ENCODE measurements at places on chromosomes 7 and 10.

GRCh38 chr10:93501650-93502049 lies 5.2 kb downstream of the CEP55 start:
- no peak for DNase-seq

GRCh38 chr7:25012254-25012653 lies 32.3 kb upstream of the OSBPL3 start:
- no peak for DNase-seq

GRCh38 chr7:149194799-149195179 lies 557 bp upstream of the ZNF282 start:
- no peak for DNase-seq

DNA sequence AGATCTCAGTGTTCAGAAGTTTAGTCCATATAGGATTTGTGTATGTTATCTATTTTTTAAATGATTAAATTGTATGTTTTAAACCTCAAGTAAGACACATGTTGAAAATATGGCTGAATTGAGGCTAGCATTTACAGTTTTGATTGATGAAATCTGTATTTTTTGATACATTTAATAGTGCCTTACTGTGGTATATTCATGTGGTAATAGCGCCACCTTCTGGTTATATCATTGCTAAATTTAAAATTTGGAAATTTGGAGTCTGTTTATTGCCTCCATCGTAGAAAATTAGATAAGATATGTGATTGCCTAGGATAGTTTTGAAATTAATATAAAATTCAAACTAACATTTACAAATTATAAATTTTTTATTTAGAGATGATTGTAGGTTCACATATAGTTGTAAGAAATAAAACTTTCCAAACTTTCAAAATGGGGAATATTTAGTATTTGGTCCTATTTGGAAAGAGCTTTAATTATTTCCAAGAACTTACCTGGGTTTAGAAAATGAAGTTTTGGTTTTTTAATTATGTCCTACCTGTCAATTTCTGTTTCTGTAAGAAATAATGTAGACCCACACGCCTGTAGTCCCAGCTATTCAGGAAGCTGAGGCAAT lies 19.1 kb upstream of the ARMS2 start:
- DNase-seq = no peak

- no peak for DNase-seq
These were observed 23.6 kb upstream of the SEMA3C start for GRCh38 chr7:80942261-80943041.

GRCh38 chr7:120053390-120053961 lies 219.5 kb upstream of the KCND2 start:
- no peak for DNase-seq

DNA sequence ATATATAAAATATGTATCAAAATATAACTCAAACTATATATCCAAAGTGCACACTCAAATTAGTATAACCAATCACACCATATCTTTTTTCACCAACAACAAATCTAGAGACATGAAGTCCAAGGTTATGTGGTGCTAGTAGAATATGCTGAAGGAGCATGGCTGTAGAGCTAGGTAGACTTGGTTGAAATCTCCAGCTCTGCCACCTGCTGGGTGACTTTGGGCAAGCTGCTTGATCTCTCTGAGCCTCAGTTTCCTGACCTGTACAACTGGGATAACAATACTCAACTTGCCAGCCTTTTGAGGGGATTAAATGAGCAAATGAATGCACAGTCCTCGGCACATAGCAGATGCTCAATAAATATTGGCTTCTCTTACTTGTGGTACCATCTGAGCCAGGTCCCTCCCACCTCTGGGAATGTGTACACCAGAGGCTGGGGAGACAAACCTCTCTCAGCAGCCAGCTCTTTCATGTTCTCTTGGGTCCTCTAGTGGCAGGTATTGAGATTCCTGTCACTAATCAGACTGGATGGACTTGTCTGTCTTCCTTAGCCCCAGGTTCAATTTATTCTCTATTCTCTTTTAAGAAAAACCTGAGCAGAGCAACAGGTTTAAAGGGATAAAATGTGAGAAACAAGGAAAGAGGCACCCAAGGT lies 94.3 kb upstream of the PDE1C start:
- no peak for DNase-seq

GRCh38 chr10:15237351-15237750 lies 68.9 kb upstream of the NMT2 start:
- no peak for DNase-seq

GRCh38 chr10:3780771-3781467 lies 4.1 kb downstream of the KLF6 start:
- DNase-seq = no peak

DNA sequence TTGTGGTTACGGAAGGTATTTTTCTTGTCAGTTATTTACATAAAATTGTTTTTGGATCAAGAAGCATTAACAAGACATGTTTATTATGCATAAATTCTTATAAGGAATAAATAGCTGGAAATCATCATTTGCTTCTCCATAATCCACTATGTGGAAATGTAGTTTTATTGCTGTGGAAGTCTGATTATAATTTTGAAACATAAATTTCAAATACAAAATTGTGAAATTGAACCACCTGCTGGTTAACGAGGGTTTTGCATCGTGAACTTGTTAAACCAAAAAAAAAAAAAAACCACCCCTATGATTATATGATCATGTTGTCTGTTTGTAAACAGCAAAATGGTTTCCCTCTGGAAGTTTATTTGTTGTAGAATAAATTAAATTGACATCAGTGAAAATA lies 25.9 kb downstream of the ABRAXAS2 start:
- no peak for DNase-seq

DNA sequence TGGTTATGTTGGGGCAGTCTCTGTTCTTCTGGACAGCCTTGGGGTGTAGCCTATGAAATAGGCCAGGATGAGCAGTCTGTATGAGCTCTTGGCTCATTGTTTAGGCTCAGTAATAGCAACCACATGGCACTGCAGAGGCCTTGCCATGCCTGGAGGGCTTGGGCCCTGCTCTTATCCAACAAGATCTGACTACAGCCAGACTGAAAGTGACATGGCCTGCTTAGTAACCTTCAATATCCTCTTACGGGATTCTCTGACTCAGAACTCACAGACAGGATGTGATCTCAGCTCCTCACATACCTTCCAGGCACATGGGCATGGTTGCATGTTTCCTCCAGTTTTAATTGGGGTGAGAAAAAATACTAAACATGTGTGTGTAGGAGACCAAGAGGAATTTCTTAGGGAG lies 289.3 kb downstream of the PTEN start:
- DNase-seq = no peak

DNA sequence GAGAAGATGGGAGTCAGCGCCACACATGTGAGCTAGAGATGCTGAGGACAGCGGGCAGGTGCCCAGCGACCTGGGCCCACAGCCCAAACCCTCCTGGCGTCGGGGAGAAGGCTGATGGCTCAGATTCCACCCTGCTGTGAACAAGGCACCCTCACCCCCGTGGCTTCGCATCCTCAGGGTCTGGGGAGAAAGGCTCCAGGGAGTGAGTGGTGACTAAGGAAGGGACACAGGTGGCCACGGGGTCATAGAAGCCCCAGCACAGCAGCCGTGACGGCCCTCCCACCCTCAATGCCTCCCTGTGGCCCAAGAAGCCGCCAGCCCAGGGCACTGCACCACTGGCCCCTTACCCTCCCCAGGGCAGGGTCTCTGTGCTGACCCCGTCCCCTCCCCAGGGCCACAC lies 19.6 kb downstream of the INTS1 start:
- DNase-seq = no peak

DNA sequence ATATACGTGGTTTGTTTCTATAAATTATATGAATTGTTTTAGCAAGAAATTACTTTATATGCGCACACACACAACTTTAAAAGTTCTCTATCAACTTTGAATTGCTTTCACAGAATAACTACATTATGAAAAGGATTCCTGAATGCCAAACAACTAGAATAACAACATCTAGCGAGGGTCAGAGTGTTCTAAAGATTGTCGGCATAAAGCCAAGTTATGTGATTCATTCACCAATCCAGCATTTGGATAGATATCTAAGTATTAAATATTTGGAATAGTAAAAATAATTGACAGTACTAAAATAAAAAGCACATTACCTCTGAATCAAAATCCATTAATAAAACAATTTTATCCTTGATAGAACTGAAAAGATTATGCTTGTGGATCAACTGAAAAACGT lies 125.3 kb upstream of the AMPH start:
- DNase-seq = no peak

- DNase-seq = no peak
These were observed 73.6 kb downstream of the EMX2 start for GRCh38 chr10:117616179-117616578.

DNA sequence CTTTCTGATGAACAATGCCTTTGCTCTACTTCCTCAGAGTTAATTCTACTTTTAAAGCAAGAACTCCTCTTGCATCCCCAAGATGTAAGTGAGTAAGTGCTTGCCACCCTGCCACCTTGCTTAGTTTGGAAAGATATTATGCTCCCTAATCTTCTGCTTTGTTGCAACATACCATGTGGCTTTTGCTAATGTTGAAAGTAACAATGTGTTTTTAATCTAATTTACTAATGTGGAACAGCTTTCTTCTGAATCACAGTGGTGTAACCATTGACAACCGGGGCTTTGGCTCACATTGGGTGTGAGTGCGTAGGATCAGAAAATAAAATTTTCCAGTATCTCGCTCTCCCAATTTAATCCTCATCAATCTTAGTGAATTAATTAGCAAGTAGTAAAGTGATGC lies 254.1 kb upstream of the PTER start:
- no peak for DNase-seq

- DNase-seq = no peak
These were observed 43.2 kb downstream of the DPYSL4 start for GRCh38 chr10:132229834-132230556.

DNA sequence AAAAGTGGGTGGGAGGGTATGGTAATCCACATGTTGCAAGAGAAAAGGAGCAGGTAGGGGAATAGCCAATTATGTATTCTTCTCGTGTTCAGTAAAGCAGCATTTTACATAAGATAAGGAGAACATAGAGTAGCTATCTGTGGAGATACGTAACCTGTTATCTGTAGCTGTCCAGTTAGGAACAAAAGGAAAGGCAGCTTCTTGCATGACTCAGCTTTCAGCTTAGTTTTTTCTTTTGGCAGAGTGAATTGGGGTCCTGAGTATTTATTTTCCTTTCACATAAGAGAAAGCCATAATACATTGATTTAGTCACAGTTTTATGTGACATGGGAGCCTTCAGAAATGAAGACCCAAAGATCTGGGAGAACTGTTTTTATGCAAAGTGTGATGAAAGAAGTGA lies 116.7 kb upstream of the IMMP2L start:
- DNase-seq = no peak

DNA sequence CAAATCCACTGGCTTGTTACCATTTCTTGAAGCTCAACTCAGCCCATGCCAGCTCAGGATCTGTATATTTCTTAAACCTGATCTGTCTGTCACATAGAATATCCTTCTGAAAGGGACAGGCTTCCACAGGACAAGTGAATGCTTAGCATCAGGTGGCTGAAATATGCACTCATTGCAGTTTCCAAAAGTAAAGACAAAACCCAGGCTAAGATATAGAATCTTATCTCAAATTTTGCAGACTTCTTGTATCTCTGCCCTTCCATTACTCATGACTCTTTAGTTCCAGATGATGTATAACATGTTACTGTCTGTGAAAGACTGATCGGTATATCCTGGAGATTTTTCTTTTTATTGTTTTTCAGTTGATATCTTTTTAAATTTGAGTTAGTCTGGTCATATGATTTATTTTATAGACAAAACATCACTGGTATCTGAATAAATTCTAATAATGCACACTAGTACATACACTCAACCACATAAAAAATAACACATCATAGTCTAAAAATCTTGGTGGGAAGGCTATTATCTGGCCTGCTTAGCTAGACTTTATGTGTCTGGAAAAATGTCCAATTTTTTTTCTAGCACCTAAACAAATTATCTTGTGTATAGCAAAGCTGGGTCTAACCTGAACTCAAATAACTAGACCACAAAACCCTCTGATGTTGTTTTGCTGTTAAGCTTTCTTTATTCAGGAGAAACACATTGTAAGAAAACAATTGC lies 182.6 kb downstream of the ADAM12 start:
- no peak for DNase-seq

- DNase-seq = no peak
These were observed 90.8 kb downstream of the CREM start for GRCh38 chr10:35217455-35217854.

GRCh38 chr7:139968931-139969330 lies 93.8 kb downstream of the PARP12 start:
- no peak for DNase-seq

DNA sequence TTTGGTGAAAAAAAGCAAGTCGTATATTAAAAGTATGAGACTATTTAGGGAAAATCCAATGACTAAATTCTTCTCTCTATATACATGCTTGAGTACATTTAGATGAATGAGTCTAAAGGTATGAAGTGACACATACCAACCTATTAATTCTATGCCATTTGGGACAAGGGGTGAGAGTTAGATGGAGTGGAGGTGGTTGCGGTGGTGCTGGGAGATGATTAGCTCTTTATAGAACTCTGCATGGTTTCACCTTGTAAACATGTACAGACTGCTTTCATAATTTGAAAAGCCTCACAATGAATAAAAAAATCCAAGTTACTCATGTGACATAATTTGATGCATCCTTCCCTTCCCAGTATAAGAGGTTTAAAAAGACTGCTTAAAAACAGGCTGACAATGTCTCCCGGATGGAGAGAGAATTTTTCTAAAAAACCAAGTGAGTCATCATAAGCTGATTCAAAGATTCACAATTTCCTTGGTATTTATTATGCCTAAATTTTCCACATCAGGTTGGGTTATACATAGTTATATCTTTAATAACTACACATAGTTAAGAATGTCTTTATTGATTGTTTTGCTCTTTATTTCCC lies 572.8 kb downstream of the REEP3 start:
- DNase-seq = no peak

GRCh38 chr7:113285411-113285810 lies 167.1 kb upstream of the SMIM30 start:
- no peak for DNase-seq

- no peak for DNase-seq
These were observed 231.1 kb upstream of the CCDC6 start for GRCh38 chr10:60137292-60137992.

GRCh38 chr10:122856902-122857301 lies 11.2 kb upstream of the CUZD1 start:
- no peak for DNase-seq

DNA sequence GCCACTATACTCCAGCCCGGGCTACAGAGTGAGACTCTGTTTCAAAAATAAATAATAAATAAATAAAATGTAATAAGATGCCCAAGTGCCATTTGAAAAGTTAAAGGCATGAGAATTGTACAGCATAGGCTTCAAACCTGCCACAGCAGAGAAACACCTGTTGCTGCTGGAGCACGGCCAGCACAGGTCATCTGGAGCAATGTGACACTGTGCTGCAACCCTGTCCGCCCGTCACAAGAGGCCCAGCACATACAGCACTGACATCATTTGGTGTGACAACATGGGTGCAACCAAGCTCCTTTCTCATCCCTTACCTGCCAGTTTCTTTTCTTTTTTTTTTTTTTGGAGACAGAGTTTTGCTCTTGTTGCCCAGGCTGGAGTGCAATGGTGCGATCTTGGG lies 1.3 kb downstream of the RFC2 start:
- DNase-seq = no peak

- DNase-seq = no peak
These were observed 32.5 kb downstream of the MTERF1 start for GRCh38 chr7:91847876-91848588.

Measured in activated B cell treated with CpG ODN at 0.5 μM for 24 hours (primary cell).